ENCODE measurements at places on chromosomes 1 and 21.
A peak's percentile ranks its signal among the peaks of the same experiment; 100 is the strongest.

DNA sequence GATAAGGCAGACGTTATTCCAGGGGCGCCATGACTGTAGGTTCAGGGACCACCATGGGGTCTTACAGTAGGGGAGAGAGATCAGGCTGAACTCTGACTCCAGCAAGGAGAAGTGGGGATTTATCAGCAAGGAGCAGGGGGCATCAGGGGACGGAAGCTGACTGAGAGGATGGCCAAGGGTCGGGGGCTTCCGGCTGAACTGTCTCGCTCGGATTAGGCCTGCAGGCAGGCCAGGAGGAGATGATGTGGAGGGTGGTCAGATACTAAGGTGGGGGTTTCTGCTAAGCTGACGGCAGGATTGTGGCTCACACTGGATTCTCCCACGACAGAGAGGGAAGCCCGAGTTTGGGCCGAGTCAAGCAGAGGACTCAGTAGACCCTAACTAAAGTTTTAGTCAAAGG, 186.9 kb upstream of the VAMP3 start:
- ATAC-seq = no peak

- ATAC-seq = no peak
These were observed 113.3 kb upstream of the PTGFR start for GRCh38 chr1:78377356-78377928.

DNA sequence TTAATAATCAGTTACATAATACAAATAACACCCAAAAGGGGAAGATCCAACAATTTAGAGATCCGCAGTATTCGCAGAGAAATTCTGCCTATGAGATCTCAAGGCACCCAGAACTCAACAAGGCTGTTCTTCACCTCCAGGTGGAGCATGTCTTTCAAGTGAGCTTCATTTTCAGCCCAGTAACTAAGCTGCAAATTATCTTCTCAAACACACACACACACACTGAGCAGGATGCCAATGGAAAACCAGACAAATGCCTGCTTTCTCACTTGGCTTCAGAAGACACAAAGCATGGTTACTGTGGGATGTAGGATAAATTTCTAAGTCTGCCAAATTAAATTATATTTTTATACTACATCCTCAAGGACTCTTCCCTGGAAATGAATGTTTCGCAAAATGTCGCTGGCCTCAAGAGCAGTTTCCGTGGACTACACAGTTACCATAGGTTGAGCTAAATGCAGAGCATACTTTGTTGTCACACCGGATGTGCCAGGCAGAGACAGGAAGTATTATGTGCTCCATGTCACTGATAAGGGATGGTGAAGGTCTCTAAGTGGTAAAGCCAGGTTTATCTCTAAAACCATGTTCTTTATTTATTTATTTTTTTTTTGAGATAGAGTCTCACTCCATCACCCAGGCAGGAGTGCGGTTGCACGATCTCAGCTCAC, 30.3 kb downstream of the UBR4 start:
- peak; percentile 83 for ATAC-seq

- no peak for ATAC-seq
These were observed 484.7 kb upstream of the C1orf87 start for GRCh38 chr1:60558236-60558635.

GRCh38 chr1:180923887-180924286, 11.2 kb downstream of the KIAA1614 start:
- ATAC-seq = no peak

Measured in SK-N-SH treated with all-trans-retinoic acid at 6 μM for 48 hours (cell line).